Left colon (tissue), 2 donors: ENCODE measurements at places on chromosomes 11 and 22. TPM values are rescaled to one million over a fixed set of nuclear protein-coding genes. Genes with fewer than 3 reads are reported as not detected.
A peak's percentile ranks its signal among the peaks of the same experiment; 100 is the strongest.

DNA sequence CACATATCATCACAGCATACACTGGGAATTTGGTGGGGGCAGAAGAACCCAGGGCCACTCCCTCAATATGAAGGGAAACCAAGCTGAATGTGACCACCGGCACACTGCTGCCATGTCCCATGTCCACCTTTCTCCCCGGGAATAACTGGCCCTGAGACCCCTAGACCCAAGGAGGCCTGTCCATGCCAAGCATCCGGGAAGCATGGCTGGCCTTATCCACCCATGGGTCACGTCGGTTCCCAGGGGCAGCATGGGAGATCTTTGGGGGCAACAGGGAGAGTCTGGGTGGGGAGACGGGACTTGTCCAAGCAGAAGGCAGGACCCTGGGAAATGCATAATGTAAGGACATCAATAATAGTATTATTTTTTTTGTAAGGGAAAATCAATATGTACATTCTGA is 10.4 kb upstream of the MIEF1 start:
- DNase-seq, result no peak

GRCh38 chr22:19986011-19986409 is 30.6 kb downstream of the ARVCF start:
- no peak for DNase-seq

GRCh38 chr11:27786331-27786730 is 86.1 kb upstream of the BDNF start:
- DNase-seq, result no peak

DNA sequence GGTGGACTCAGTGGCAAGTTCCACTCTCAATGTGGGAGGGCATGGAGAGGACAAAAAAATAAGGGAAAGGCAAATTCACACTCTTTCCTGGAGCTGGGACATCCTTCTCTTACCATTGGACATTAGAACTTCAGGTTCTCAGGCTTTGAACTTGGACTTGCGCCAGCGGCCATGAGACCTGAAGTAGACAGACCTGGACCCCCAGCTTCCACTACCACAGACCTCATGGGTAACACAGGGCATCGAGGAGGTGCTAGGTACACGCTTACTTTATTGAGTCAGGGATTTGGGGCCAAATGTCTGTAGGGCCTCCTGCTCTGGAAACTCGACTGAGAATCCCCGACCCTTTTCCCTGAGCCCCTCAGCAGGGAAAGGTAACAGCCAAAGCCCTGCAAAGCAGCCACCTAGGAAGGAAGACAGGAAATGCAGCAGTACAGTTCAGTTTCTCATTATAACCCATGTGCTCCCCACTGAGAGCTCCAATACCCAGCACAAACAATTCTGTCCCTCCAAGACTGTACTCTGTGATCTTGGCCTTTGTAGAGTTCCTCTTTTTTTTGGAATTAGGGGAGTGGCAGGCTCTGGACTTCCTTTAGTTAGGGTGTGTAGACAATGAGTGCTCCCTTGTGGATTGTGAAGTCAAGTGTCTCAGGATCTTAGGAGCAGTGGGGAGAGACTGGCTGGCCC is 5.7 kb downstream of the CHRNA10 start:
- DNase-seq, result no peak

DNA sequence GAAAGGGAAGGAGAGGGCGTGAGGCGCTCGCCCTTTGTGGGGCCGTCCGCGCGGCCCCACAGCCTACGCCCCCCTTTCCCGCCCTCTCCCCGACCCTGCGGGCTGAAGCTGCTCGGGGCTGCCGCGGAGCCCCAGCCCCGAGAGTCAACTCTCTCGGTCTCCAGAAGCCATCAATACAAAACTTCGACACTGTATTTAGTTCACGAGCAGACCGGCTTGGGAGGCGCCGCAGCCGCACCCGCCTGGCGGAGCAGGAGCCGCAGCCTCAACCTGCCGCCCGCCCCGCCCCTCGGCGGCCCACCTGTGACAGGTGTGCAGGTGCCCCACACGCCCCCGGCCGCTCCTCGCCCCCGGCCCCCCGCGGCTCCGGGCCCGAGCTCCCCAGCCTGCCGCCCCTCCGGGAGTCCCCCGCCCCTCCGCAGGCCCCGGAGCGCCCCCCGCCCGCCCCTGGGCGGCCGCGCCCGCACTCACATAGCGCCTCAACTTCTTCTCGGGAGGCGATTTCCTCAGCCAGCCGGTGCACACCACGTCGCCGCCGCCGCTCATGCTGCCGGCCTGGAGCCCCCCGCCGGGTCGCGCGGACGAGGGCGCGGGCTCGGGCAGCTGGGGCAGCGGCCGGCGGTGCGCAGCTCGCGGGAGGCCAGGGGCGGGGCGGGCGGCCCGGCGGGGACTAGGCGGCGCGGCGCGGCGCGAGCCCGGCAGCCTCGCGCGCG is at the start of gene GAB2:
TSS of gene GAB2 (minus strand) at position 646 of the 713 bp plus-strand sequence. CDS start at position 546, 100 bp downstream.
- DNase-seq, result peak; percentile 42

- no peak for DNase-seq
These were observed 18.0 kb downstream of the LSP1 start for GRCh38 chr11:1870721-1871466.

DNA sequence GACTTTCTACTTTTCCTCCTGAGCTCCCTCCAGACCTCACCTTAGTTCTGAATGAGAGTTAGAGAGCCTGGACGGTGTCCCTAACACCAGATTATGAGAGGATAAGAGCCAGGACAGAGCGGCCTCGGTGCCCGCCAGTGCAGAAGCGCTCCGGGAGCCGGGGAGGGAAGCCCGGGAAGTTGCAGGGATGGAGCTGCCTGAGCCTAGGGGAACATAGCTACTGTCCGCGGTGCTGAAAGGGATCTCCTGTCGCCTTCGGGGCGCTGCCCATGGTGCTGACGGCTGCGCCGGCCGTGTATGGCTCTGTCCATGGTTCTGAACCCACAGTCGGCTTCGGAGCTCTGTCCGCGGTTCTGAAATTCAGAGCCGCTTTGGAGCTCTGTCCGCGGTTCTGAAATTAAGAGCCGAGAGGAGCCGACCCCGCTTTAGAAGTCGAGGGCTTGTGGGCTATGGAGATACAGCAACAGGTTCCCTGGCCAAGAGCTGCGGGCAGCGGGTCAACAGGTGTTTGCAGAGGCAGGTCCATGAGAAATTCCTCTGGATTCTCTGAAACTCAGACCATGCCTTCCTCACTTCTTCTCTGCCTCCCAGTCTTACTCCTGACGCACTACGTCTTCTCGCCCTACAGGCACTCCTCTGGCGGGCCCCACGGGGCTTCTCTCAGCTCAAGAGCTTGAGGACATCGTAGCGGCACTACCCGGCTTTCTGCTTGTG is 814 bp downstream of the NPAS4 start:
- DNase-seq, result peak; percentile 95

Gene BTBD18
- total RNA-seq, result not detected

- DNase-seq, result peak; percentile 84
These were observed at the start of gene BCO2 for GRCh38 chr11:112174789-112175598. BCO2 (plus strand) TSS chr11:112175512; CDS start chr11:112175602, 90 bp downstream.
